ENCODE measurements at places on chromosomes 2 and 18.

DNA sequence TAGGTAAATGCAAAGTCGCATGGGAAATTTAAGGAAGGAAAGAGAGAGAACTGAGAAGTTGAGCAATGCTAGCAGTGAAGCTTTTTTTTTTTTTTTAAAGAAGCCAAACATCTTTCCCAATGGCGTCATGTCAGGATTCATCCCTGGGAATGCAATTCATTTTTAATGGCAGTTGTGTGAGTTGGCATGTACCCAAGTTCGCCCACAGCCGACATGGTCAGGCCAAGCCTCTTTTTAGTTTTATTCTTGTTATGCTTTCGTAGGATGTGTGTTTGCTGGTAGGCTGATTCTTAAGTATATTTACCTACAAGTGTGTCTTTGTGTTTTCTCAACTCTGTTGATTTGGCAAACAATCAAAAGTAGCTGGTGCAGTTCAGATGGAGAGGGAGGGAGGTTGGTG, 127.6 kb upstream of the ITGA6 start:
- DNase-seq = no peak

GRCh38 chr18:22723773-22724172, 209.4 kb upstream of the RBBP8 start:
- DNase-seq = no peak

DNA sequence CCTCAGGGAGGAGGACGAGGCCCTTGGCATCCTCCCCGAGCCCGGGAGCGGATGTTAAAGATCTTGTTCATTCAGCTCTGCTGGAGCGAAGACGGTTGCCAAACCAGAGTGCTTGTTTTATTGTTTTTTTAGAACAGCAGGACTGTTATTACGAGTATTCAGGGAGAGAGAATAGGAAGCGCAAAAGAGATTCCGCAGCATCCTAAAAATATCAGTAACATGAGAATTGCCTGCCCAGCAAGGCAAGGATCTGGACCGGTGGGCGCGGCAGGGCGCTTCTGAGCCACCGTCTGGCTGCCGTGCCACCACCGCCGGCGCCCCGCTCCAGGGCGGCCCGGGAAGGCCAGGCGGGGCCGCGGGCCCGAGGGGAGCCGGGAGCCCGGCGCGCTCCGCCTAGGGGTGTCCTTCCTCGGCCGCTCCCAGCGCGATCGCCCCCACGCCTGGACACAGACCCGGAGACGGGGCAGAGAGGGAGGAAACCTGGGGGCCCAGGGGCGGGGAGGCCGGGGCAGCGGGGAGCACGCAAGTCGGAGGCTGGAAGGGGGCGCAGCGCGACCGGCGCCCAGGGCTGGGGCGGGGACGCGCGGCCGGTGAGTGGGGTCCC, 843 bp downstream of the CYS1 start:
- no peak for DNase-seq

DNA sequence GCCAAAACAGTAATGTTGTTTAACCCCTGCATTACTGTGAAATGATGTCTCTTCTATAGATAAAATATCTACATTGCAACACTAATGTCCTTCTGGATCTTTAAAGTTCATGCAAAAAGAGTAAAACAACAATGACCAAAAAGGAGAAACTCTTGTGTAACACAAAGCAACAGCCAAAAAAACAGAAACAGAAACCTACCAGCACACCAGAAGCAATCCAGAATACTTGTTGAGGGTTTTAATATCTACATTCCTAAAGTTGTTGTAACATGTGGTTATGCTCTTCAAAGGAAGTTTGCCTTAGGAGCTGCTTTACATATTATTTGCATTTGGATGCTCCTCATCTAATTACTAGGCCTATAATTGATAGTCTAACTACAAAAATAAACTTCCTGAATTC, 157.2 kb downstream of the BABAM2 start:
- no peak for DNase-seq

DNA sequence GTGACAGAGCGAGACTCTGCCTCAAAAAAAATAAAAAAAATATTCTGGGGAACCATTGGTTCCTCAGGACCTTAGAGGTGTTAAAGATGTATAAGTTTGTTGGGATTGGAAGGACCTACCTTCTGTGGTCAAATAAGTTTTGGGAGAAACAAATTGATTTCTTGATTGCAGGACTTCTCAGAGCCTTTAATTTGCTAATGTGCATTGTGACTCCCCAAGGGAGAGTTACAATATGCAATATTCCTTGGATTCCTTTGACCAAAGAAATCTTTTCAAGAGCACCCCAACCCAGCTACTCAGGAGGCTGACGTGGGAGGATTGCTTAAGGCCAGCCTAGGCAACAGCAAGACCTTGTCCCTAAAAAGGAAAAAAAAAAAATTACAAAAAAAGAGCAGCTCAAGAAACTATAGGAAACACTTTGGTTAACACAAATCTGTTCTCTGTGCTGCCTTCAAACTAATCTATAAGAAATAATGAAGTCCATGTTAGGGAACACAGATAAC, 6.5 kb downstream of the NAGK start:
- DNase-seq = no peak

DNA sequence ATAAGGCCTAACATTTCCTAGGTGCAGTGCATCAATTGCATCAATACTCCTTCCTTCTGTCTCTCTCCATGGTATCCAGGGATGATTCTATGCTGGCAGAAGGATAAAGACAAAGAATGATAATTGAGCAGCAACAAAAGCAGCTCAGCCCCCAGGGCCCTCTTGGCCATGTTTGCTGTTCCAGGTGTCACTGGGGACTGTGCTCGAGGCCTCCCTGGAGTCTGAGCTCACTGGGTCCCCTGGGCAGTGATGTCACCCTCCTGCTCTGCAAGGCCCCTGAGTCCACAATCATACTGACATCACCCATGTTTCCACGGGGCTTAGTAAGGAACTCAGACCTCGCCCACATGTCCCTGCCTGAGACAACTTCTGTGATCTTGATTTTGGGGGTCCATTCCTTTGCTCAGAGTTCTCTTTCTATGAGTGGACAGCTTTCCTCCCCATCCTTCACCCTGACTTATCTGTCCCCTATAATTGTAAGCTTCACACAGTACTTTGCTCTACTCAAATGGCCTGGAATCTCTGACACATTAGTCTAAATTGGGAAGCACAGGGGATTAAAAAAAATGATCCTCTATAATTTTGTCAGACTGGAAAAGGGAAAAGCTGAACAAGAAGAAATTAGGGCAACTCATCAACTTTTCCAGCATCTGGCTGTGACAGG, 15.8 kb upstream of the EXOC6B start:
- no peak for DNase-seq

DNA sequence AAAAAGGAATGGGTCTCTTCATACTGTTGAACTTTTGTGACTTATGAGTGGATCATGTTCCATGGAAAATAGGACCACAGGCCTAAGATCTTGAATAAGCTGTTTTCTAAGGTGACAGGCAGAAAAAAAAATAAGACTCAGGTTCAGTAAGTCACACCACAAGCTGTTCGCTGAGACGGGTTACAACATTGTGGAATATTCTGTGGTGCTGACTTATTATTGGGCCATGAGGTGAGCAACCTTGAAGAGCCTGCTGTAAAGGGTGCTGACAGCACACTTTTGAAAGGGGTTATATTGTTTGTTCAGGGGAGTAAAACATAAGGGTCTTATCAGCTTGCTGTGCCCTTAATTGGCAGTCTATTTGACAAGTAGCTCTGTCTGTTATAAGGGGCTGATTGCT, 439.8 kb upstream of the SLC14A2 start:
- DNase-seq = no peak

DNA sequence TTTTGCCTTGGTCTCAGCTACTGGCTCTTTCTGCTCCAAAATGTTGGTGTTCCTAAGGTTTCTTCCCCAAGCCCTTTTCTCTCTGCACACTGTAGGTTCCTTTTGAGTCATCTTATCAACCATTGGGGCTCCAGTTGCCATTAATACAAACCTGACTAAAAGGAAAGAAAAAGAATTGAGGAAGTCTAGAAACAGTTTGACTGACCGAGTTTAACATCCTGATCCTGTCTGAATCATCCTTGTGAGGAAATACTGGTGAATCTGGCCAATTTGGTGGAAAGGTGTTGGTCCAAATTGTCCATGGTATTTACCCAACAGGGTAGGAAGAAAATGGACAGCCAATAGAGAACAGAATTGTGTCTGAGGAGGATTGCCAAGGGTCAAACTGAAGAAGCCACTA, 38.3 kb downstream of the CRYGD start:
- no peak for DNase-seq

- DNase-seq = no peak
Observed at GRCh38 chr18:46629361-46629760, 27.7 kb downstream of the LOXHD1 start.

DNA sequence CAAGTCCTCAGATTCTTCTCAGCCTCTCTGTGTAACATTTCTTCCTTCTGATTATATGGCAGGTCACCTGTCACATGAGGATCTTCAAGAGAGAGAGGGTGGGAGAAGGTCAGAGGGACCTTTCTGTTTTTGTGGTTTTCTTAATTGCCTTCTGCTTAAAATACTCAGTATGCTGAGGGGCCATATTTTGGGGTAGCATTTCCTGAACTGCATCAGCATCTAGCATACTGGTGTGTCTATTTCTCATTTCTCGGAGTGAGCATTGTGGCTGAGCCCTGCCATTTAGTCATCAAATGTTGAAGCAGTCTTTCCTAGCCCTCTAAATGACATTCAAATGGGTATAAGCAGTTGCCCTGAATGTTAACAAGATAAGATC, 162.7 kb downstream of the MYO3B start:
- no peak for DNase-seq

DNA sequence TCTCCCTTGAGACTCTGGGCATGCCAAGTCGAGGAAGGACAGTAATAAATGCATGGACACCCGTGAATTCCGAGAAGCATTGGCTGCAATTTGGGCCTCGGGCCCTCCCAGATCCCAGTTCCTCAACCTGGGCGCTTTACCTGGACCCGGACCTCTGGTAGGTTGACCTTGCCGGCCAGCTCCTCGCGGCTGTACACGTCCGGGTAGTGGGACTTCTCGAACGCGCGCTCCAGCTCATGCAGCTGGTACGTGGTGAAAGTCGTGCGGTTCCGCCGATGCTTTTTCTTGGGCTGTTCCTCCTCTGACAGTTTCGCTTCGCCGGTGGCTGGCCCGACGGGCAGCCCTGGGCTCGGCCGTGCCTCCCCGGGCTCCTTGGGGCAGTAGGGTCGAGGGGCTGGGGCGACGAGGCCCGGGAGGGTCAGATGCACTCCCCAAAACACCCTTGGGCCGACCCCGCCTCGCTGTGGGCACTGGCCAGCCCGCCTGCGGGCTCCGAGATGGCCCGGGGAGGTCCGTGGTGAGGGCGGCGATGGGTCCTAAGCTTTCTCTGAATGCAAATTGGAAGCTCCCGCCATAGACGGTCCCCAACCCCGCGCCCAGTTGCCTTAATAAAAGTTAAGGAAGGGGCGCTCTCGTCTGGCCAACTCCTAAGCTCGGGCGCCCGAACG, 899 bp downstream of the RAX start:
- DNase-seq = no peak

- DNase-seq = no peak
Observed at GRCh38 chr18:5975111-5976002, 80.0 kb upstream of the TMEM200C start.

DNA sequence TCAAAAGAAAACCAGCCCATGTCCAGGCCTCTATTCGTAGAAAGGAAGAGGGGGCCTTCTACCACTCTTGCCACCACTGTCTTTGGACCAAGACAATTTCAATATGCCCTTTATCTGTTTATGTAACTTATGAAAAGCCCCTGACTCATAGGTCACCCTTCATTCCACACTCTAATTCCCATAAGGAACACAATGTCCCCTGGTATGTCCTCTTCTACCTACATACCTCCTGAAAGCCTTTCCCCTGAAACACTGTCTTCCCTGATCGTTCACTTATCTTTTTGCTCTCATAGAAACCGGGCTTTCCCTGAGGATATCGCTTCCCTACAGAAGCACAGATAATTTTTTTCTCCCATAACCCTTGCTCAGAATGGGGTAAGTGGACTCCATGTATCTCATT, 13.3 kb downstream of the EIF2AK3 start:
- no peak for DNase-seq

- DNase-seq = no peak
Observed at GRCh38 chr2:153388246-153388645, 90.3 kb downstream of the RPRM start.

DNA sequence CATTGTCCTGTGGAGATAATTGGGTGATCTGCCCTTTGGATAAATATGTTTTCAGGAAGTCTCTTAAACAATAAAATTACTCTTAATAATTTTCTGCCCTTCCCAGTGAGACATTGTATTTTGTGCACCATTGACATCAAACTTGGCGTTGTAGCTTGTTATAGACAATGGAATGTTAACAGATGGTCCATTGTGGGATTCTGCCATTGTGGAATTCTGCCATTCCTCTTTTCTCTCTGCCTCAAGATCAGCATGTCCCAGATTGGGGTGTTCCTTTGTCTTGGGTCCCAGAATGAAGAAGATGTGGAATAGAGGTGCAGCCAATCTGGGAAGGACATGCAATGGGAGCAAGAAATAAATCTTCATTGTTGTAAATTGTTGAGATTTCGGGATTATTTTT, 15.1 kb upstream of the LDAH start:
- DNase-seq = no peak

DNA sequence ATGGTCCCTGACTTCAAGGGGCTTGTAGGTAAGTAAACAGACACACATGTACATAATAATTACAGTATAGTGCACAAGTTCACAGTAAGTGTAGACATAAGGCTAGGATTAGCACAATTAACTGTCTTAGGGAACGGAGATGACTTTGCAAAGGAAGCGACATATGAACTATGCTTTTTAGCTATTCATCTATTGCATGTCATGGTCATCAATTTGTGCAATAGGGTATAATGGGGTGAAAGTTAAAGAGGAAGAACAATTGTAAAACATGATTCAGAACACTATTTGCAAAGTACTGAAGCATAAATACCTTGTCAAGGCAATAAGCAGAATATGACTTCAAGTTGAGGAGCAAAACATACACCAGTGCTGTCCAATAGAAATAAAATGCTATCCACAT, 112.3 kb upstream of the SLC8A1 start:
- no peak for DNase-seq

DNA sequence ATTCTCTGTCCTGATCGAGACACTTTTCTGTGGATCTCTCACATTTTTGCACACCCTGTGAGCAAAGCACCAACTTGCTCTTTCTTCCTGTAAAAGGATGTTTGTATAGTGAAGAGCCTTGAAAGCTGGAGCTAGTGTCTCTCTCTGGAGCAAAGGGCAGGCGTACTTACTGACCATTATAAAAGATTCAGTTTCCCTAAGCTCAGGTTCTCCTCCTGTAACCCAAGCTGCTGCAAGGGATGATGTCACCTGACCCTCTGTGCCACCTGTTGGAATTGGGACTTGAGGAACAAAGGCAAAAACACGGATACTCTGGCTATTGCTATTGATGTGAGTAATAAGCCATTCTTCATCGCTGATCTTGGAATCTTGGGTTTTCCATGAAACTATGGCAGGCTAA, 52.6 kb upstream of the NEMP2 start:
- DNase-seq = no peak

- no peak for DNase-seq
Observed at GRCh38 chr2:103921161-103921560, 932.8 kb upstream of the POU3F3 start.

Data from DMS 273 treated with DMSO at 0.1 percent for 48 hours (cell line).